ENCODE measurements at places on chromosomes 7 and 10.

DNA sequence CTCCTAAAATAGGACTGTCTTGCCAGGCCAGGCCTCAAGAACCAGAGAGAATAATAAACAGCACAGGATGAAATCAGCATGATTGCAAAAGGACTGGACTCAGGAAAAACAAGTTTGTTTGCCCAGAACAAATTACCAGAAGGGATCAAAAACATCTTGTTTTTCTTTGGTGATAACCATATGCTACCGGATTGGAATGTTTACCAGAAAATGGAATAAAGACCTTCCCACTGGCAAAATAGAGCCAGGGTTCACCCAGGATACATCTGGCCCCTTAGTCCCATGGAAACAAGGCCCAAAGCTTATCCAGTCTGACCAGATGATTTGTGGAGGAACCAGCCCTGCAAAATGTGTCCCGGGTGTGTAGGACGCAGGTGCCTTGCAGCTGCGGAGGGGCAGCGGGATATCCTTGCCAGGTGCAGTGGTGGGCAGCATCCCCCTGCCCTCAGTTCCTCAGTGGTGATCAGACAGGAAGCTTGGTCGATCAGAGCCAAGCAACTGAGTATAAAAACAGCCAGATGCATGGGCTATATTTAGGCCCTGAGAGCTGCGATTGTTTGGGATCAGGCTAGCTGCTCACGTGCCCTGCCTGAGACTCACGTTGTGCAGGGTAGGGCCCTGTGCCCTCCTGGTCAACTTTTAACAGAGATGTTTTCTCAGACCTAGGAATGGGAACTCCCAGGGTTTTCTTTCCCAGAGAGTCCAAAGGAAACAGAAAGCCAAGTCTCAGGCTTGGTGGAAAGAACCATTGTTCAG is 4.6 kb upstream of the ZNF22 start:
- DNase-seq: no peak

DNA sequence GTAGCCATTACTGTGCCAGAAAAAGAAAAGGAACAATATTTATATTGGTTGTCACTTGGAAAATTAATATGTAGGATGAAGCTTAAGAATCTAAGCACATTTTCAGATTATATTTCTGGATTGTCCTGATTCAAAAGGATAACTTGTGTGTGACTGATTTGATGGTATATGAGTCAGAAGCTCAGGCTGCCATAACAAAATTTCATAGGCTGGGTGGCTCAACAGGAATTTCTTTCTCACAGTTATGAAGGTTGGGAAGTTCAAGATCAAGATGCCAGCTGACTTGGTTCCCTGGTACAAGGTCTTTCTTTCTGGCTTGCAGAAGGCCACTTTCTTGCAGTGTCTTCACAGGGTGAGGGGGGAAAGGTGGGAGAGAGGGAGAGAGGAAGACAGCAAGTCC is 108.5 kb downstream of the ST7 start:
- no peak for DNase-seq

- DNase-seq: peak; percentile 43
Measured at GRCh38 chr7:603152-603951, 83.7 kb upstream of the PDGFA start.

- DNase-seq: no peak
Measured at GRCh38 chr10:45220931-45221330, 94.5 kb downstream of the OR13A1 start.

DNA sequence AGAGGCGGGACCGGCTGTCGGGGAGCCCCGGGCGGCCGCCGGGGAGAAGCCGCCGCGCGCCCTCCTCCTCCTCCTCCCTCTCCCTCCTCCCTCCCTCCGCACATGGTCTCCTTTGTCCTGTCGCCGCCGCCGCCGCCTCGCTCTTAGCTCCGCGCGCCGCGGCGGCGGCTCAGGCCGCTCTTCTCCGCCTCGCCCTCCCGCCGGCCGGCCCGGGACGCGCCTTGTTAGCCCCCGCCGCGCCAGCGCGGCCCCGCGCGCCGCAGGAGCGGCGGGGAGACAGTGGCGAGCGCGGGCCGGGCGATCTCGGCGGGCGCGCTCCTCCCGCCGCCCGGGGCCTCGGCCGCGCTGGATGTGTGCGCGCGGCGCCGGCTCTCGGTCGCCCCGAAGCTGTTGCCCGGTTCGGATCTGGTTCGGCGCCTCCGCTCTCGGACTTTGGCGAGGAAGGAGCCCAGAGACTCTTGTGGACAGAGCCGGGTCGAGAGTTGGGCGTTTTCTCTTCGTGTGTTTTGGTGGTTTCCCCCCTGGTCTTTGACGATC is 437.4 kb upstream of the GALNT17 start:
- peak; percentile 11 for DNase-seq

DNA sequence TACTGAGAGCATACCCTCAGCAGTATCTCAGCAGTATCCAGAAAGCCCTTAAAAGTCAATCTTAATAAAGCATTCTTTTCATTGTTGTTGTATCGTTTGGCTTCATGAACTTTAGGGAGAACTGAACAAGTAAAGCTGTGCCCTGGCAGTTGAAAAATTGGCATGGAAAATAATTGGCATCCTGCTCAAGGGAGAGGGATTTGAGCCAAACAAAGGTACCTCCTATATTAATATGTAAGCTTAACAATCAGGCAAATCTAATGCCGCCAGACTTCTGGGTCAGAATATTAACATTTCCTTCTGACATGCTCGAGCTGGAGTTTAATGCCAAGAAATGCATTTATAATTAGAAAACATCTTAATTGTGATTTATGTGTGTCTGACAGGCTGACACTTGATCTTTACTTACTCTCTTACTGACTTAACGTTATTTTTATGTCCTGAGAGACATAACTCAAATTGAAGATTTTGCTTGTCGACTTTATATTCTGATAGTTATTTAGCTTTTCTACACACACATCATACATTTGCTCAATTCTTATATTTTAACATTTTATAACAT is 42.1 kb upstream of the PCDH15 start:
- no peak for DNase-seq

- no peak for DNase-seq
Measured at GRCh38 chr10:17905491-17905890, 46.2 kb upstream of the SLC39A12 start.

- DNase-seq: no peak
Measured at GRCh38 chr10:16938952-16939351, 121.7 kb upstream of the RSU1 start.

- no peak for DNase-seq
Measured at GRCh38 chr7:148289630-148290029, 300.9 kb upstream of the C7orf33 start.

DNA sequence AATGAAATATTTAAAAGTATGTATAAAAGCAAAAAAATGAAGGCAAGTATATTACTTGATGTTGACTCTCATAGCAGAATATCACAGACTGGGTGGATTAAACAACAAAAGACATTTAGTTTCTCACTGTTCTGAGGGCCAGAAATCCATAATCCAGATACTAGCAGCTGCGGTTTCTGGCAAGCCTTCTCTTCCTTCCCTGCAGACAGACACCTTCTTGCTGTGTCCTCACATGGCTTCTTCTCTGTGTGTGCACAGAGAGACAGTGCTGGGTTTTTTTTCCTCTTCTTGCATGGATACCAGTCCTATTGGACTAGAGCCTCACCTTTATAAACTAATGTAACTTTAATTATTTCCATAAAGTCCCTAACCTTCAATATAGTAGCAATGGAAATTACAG is 127.9 kb upstream of the AKR1E2 start:
- DNase-seq: no peak

GRCh38 chr10:73814896-73815718 is 3.7 kb upstream of the NDST2 start:
- peak; percentile 19 for DNase-seq

DNA sequence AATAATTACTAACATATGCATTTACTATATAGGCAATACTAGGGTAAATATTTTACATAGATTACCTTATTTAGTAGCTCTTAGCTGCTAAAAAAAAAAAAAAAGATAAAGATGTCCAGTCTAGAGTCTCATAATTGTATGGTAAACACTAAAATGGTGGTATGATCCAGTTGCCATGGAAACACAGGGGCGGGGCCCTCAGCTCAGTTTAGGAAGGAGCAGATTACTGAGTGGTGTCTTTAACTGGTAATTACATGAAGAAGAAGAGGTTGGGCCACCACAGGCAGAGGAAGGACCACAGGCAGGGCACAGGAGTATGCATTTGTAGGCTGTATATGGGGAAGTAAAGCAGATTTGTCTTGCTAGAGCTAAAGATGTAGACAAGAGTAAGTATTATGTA is 43.7 kb downstream of the ITGB8 start:
- no peak for DNase-seq

DNA sequence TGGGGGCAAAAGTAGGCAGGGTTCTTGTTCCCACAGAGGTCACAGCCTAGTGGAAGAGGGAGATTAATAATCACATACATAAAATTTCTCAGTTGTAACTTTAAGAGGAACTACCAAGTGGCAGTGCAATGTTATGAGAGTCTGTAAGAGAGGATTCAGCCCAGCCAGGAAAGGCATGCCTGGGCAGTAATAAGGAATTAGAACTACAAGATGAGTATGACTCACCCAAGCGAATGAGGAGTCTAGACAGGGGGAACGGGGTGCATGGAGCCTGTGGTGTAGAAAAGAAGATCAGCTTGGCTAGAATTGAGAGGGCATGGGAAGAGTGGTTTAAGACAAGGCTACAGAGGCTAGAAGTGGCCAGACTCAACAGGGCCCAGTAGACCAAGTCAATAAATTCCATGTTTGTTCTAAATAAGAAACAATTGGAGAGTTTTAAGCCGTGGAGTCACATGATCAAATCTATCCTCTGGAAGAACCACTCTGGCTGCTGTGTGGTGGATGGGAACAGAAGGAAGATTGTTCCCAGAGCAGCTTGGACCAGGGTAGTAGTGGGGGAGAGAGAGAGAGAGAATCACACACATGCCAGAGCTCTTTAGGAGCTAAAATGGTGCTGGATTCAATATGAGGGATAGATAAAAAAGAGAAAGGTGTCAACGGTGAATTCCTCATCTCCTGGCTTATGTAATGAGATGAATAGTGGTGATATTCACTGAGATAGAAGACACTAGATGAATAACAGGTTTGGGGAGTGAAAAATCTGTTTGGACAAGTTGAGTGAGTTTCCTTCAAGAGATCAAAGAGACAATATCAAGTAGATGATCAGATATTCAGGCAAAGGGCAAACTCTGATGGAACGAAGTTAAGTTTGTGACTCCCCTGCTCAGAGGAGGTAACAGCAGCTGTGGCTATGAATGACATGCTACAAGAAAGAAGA is 265.1 kb downstream of the FGFR2 start:
- no peak for DNase-seq

GRCh38 chr10:32982911-32983909 is 25.2 kb upstream of the ITGB1 start:
- peak; percentile 55 for DNase-seq

GRCh38 chr10:62185919-62186692 is 82.5 kb downstream of the RTKN2 start:
- DNase-seq: no peak

GRCh38 chr10:4384245-4384644 is 441.8 kb upstream of the AKR1E2 start:
- no peak for DNase-seq

GRCh38 chr7:164882-165660 is 27.3 kb upstream of the FAM20C start:
- peak; percentile 36 for DNase-seq

GRCh38 chr10:97059006-97059871 is 126.5 kb downstream of the SLIT1 start:
- no peak for DNase-seq

DNA sequence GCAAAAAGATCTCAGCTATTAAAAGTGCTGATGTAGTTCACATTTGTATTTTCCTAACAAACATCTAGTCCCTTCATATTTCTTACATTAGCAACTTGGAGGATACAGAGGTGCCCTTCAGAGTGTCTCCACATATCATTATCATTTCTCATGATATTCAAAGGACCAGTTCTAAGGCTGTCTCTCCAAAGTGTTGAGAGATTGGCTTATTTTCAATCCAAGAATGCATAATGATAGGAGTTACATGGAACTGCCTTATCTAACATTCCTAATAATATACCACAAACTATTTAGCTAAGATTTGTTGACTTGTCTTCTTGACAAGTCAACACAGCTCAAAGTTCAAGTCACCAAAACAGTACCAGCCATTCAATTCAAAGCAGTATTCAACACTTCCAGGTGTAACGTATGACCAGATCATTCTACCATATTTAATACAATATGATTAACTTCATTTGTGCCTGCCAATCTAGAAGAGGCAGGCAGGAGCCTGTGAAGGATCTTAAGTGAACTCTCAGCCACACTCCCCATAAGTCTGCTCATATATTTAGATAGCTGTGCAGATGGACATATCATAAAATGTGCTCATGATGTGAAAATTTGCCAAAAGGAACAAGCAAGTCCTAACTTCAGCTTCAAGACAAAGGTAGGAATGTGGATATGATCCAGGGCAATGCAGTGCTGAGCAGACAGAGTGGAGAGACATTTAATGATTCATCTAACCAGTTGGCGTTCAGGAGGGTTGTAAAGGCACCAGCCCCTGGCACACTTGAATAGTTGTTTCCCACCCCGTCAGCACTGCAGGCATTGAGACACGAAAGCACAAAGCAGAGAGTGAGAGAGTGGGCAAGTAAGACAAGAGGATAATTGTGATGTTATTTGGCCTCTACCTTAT is 108.3 kb downstream of the MTERF1 start:
- DNase-seq: no peak

DNA sequence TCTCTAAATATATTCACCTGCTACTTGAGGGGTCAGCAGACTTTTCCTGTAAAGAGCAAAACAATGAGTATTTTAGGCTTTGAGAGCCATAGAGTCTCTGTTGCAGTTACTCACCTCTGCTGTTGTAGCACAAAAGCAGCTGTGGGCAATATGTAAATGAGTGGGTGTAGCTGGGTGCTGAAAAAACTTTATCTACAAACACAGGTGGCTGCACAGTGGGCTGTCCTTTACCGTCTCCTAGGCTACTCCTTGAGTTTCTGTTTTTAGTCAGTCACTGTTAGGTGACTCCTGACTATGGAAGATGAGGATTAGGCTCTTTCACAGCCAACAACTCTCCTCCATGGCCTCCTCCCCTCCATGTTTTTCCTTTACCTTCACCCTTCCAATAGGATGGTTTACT is 286.1 kb upstream of the C7orf33 start:
- no peak for DNase-seq

DNA sequence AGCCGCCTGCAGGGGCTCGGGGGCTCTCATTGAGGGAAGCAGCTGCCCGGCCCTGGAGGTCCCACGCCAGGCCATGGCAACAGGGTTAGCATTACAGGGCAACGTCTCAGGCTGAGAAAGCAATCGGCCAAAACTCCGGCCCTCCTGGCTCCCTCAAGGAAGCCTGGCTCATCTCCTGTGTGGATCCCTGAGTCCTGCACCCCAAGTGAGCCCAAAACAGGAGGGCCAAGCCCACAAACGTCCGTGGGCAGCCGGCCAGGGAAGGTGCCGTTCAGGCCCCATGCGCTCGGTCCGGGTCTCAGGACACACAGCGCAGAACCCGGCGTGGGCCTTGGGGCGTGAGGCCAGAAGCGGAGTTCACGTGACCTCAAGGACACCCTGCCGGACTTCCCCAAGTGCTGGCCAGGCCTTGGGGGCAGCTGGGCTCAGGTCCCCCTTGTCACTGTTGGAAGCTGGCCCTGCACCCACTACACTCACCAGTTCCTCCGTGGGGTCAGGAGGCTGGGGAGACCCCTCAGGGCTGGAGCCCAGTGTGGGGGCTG is 8.0 kb upstream of the PWWP2B start:
- DNase-seq: peak; percentile 56

Data from suppressor macrophage (primary cell).